Subcutaneous preadipocyte (primary cell): ENCODE measurements at places on chromosomes 7 and 10. TPM values are rescaled to one million over a fixed set of nuclear protein-coding genes. Genes with fewer than 3 reads are reported as not detected.

The MRLN gene
- total RNA-seq = not detected in 2 replicates

The CPN1 gene
- total RNA-seq = not detected in 2 replicates

The EVX1 gene
- total RNA-seq = not detected in 2 replicates

The FAM131B gene
- 1.6 and 2.6 TPM in 2 replicates for total RNA-seq

The CXCL12 gene
- total RNA-seq = 0.20 and 8.8 TPM in 2 replicates

The GTF2IRD2 gene
- total RNA-seq = 2.2 and 3.5 TPM in 2 replicates

The CYP2W1 gene
- not detected in 2 replicates for total RNA-seq

The LIPK gene
- total RNA-seq = not detected in 2 replicates

The RBP3 gene
- not detected in 2 replicates for total RNA-seq

The ZP3 gene
- 1.4 and 1.8 TPM in 2 replicates for total RNA-seq

The ZNF467 gene
- total RNA-seq = 0.20 TPM in 1 of 2 replicates, not detected in the other

The COL1A2 gene
- total RNA-seq = 1,111 and 1,947 TPM in 2 replicates

The AGBL3 gene
- total RNA-seq = 0.73 and 0.78 TPM in 2 replicates

The ZNF32 gene
- 16.0 and 19.5 TPM in 2 replicates for total RNA-seq

The BHLHA15 gene
- 0.39 TPM in 1 of 2 replicates, not detected in the other for total RNA-seq

The ARPC1B gene
- total RNA-seq = 311 and 344 TPM in 2 replicates

The PPP1R9A gene
- under 0.01 and 0.39 TPM in 2 replicates for total RNA-seq

The ANXA8L1 gene
- not detected in 2 replicates for total RNA-seq

The PRPS1L1 gene
- not detected in 2 replicates for total RNA-seq

The NANOS1 gene
- 0.73 and 1.2 TPM in 2 replicates for total RNA-seq

The DOCK4 gene
- total RNA-seq = 8.1 and 36.6 TPM in 2 replicates

The SLC13A1 gene
- not detected in 2 replicates for total RNA-seq

The PRSS37 gene
- total RNA-seq = not detected in 2 replicates
